ENCODE measurements at places on chromosomes 12 and 14. TPM values are rescaled to one million over a fixed set of nuclear protein-coding genes. Genes with fewer than 3 reads are reported as not detected.

DNA sequence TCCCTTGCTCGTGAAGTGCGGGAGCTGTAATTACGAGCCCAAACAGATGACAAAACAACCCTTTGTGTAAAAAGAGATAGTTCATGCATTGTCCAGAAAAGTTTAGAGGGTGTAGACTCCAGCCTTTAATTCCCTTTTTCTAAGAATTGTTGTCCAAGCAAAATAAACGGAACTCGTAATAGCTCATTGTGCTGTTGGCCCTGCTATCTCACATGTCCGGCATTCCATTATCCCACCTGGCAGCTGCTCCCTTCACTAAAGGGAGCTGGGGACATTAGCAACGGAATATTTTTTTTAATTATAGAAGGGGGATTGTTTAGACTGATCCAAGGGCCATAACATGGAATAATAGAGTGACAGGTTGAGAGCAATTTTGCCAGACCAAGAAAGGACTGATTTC lies 277.5 kb upstream of the TBX3 start:
- no peak for DNase-seq

GRCh38 chr14:32166924-32167323 lies 34.9 kb upstream of the RNU6-7 start:
- no peak for DNase-seq

DNA sequence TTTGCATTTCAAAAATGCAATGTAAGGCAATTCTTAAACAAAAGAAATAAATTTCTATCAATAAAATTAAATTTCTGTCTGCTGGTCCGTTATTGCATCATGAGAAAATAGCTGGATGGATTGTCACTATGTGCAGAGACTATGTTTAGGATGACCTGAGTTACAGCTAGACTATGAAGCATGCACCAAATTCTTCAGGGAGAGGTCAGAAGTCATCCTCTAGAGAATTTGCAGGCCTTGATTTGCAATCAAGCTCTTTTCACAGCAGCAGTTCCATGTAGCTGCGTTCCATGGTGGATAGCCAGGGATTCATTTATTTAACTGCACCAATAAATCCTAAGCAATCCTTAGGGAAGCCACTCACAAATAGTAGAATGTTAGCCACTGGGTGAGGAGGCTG lies 253.7 kb downstream of the MSRB3 start:
- DNase-seq = no peak

DNA sequence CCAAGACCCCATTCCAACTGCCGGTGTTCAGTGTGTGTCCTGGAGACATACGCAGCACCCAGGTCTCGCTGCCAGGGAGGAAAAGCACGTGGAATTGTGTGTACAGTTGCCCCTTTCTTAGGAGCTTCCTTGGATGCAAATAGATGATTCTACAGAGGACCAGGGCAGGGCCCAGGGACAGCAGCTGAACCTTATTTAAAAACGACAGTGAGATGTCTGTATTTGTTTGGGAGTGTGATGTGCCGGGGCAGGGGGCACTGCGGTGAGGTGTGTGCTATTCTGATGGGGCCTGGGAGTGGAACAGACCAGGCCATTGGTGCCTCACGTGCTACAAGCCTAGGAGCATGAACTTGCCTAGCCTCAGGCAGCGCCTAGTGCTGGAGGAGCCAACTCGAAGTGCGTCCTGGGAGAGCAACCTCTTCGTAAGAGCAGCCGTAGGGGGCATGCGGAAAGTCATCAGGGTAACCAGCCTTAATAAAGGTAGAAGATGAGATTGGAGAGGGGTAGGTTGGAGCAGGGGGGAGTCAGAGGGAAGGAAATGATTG lies 98.3 kb upstream of the ESRRB start:
- no peak for DNase-seq

GRCh38 chr12:9796346-9796745 lies 30.9 kb upstream of the KLRF1 start:
- no peak for DNase-seq

GRCh38 chr14:78016532-78016931 lies 153.6 kb upstream of the NRXN3 start:
- no peak for DNase-seq

DNA sequence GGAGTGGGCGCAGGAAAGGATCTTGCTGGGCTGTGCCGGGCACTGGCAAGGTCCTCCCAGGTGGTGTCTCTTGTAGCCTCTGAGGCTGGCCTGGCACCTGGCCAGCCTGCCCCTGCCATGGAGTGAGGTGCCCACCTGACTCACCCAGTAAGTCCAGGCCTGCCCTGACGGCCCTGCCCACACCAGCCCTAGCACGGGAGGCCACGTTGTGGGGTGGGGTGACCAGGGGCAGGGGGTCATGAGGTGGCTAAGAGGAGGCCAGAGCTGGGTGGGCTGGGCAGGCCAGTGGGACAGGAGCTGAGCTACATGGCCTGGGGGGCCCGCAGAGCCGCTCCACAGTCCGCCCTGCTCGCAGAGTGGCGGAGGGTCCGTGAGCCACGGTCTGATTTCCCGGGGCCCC lies 45.4 kb downstream of the KIF26A start:
- DNase-seq = no peak

DNA sequence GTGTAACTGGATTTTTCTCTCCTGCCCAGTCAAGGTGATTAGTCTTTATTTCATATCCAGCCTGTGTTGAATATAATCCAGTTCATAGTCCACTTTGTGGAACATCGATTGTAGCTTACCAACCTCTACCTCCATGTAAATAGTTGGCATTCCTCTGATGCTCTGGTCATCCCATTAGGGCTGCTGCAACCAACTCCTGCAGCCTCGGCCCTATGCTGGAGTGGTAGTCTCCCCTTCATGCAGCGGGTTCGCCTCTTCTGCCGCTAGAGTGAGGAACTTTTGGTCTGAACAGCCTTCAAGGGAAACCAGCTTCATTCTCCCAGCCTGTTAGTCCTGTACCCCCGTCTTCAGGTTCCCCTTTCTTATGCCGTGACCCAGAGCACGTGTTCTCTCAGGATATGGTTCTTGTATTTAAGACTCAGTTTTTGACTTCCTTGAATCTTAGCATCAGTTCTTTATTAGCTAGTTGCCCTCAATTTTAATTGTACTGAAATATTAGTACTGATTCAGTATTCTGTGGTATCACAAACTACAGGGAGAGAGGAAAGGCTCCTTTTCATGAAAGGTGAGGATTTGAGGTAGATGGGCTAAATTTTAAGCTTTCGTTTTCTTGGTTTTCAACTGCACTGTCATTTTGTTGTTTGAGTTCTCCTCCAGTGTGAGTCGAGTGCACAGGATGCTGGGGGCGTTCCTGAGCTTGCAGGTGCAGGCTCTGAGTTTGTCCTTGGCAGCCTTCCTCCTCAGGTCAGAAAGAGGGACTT lies 33.2 kb downstream of the ZNF664 start:
- DNase-seq = no peak

GRCh38 chr14:101972126-101972866 lies 7.9 kb downstream of the DYNC1H1 start:
- DNase-seq = peak; percentile 77

GRCh38 chr12:108525681-108526080 lies 10.6 kb downstream of the FICD start:
- DNase-seq = no peak

- DNase-seq = no peak
Observed at GRCh38 chr12:22631863-22632463, 7.0 kb downstream of the ETNK1 start.

GRCh38 chr12:41983856-41984255 lies 160.8 kb downstream of the GXYLT1 start:
- DNase-seq = no peak

- no peak for DNase-seq
Observed at GRCh38 chr14:39316830-39317553, 83.3 kb downstream of the MIA2 start.

- no peak for DNase-seq
Observed at GRCh38 chr12:54197010-54197409, 8.2 kb upstream of the SMUG1 start.

DNA sequence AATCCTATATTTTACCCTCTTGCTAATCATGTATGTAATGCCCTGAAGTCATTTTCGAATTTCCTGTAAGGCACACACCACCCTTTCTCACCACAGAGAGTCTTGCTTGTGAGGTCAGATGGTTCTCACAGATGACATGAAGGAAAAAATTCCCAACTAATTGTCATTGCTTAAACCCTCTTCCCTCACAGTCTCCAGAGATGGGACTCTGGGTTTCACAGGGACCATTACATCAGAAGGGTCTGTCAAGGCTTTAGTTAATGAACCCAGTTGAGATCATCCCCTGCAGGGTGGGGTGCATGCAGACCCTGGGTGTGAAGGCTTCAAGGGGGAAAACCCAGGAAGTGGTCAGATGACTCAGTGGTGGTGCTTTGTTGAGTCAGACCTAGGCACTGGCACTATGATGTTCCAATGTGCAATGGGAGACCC lies 229.6 kb downstream of the BCAT1 start:
- no peak for DNase-seq

GRCh38 chr14:101776344-101776743 lies 14.8 kb downstream of the PPP2R5C start:
- DNase-seq = no peak

- no peak for DNase-seq
Observed at GRCh38 chr12:96313606-96314005, 86.6 kb downstream of the CDK17 start.

DNA sequence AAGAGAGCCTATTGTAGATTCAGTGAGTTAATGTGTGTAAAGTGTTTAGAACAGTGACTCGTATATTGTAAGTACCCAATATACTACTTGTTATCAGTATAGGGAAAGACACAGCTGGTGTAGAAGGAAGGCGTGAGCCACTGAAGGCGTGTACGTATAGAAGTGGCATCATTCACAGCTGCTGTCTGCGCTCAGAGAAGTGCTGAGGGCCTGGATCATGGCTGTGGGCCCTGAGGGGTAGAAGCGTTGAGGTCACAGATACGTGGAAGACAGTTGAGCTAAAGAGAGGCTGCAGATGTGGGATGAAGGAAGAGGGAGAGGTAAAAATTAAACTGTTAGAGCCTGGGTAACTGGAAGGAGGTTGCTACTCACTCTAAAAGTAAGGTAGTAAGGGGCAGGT lies 5.9 kb downstream of the C12orf75 start:
- DNase-seq = no peak

DNA sequence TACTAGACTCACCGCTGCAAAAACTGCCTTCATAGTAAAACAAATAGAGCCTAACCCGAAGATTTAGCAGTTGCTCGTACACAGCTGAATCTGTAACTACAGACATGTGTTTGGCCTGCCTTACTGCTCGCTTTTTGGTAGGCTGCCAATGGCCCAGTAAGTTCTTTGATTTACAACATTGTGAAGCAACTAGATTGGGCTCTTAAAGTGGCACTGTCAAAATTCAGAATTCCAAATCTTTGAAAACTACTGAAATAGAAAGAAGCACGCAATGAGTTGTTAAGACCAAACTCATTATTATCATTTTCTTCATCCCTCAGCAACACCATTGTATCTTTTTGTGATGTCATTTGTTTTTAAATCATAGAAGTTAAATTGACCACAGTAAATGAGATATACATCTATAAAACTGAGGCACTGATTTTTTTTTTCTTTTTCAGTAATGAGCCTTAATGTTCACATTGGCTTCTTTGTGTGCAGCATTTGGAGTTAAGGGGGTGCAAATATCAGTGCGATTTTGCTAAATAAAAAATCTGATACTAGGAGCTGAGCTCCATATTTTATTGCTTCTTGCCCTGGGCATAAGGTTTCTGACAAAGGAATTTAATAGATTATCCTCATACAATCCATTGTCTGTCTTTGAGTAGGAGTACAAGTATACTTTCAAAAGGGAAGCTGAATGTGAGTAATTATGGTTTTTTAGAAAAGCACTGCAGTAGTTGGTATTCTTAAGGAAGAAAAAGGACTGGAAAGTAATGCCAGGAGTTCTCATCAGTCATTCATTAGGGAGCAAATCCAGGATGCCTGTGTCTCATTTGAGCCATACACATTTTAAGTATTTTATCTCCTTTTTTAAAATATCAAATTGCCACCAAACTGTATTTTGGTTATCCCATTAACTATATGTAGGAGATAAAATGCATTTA lies 138.5 kb downstream of the KICS2 start:
- DNase-seq = peak; percentile 71

- DNase-seq = no peak
Observed at GRCh38 chr12:11653215-11653753, 3.8 kb downstream of the ETV6 start.

DNA sequence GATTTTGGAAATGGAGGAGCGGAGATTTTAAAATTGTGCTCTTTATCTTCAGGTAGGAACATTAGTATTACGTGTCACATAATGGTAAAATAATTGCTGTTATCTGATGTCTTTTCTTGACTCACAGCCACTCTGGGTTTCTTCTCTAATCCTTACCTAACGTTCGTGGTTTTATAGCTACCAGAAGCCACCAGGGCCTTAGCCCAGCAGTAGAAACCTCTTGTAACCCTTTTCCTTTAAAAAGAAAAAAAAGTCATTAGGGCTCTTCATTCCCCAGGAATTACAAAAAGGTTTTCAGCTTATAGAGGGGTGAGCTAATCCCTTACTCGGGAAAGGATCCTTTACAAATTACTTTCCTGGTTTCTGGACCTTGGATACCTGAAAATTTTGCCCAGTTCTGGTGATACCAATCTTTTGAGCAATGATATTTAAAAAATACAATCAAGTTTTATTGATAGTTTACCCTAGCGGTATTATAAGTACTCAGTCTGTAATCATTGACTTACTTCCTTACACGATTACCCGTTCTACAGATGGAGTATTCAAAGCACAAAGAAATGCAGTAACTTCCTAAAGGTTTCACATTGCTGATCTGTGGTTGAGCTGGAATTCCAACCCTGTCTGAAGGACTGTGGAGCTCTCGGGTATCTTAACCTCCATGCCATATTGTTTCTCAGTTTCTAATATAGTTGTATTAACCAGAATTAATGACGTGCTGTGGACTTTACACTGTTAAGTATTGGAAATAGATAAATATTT lies 1.6 kb downstream of the GABARAPL1 start:
- no peak for DNase-seq

- no peak for DNase-seq
Observed at GRCh38 chr12:90368081-90368480, 586.9 kb downstream of the CCER1 start.

- no peak for DNase-seq
Observed at GRCh38 chr12:126108247-126108646, 1043.0 kb downstream of the AACS start.

DNA sequence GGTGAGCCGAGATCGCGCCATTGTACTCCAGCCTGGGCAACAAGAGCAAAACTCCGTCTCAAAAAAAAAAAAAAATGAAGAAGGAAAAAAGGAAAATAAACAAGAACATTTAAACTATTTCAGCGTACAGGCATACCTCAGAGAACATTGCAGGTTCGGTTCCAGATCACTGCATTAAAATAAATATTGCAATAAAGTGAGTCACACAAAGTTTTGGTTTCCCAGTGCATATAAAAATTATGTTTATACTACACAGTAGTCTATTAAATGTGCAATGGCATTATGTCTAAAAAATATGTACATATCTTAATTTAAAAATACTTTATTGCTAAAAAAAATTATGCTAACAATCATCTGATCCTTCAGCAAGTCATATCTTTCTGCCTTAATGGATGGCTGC lies 53.5 kb upstream of the PLEKHG6 start:
- DNase-seq = no peak

- DNase-seq = no peak
Observed at GRCh38 chr14:73998726-73999125, 20.4 kb downstream of the ENTPD5 start.

- no peak for DNase-seq
Observed at GRCh38 chr14:53124786-53125185, 28.3 kb downstream of the DDHD1 start.

Gene FGF6
- total RNA-seq = not detected

Gene TMX1
- 8.6 TPM for total RNA-seq

Gene TCL1B
- not detected for total RNA-seq

Gene KRT85
- not detected for total RNA-seq

Gene GMFB
- 23.4 TPM for total RNA-seq

Gene KRT7
- not detected for total RNA-seq

Gene GPR162
- 6.5 TPM for total RNA-seq

Gene CEP170B
- 11.7 TPM for total RNA-seq

Gene PGF
- 4.2 TPM for total RNA-seq

All from left ventricle myocardium inferior (tissue), 1 donor.